ENCODE measurements at places on chromosomes 5 and 9.
A peak's percentile ranks its signal among the peaks of the same experiment; 100 is the strongest.

DNA sequence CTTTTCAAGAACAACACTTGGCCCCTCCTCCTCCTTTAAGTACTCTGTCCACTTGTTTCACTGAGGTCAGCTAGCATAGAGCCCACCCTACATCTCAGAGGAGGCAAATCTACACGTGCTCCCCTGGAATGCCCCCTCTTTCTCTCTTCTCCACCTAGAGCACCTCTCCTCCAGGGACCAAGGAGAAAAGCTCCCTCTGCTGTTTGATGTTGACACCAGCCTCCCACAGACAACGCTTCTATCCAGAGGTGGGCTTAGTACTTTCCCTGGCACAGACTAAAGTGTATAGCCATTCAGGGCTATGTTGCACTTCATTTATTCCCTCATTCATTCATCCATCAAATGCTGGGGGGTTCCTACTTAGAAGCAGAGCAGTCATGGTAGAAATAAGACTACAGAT is 68.2 kb upstream of the TAF1L start:
- no peak for DNase-seq

- DNase-seq, result no peak
Measured at GRCh38 chr9:125929846-125930245, 182.7 kb downstream of the PBX3 start.

- DNase-seq, result no peak
Measured at GRCh38 chr5:90682278-90682677, 123.7 kb downstream of the ADGRV1 start.

DNA sequence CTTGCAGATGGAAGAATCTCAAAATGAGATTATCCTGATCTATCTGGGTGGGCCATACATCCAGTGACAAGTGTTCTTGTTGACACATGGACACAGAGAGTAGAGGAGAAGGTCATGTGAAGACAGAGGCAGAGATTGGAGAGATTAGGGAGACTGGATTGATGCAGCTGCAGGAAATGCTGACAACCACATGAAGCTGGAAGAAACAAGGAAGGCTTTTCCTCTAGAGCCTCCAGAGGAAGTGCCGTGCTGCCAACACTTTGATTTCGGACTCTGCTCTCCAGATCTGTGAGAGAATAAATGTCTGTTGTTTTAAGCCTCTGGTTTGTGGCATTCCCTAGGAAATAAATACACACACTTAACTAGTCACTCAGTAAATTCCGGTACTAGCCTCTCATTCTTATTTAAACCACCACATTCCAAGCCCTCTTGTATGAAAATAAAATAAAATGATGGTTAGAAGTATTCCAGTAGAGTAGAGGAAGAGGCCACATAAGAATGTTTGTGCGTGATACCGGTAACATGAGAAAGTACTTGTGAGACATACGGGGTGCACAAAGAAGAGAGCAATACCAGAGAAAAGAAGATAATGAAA is 110.9 kb upstream of the DMAC1 start:
- peak; percentile 59 for DNase-seq

GRCh38 chr9:91905991-91906469 is 44.0 kb downstream of the ROR2 start:
- DNase-seq, result peak; percentile 65

- DNase-seq, result peak; percentile 36
Measured at GRCh38 chr9:111037708-111038330, 451 bp downstream of the LPAR1 start.

Measured in Ammon's horn (tissue), 1 donor.